ENCODE measurements at places on chromosomes 13 and 19.

DNA sequence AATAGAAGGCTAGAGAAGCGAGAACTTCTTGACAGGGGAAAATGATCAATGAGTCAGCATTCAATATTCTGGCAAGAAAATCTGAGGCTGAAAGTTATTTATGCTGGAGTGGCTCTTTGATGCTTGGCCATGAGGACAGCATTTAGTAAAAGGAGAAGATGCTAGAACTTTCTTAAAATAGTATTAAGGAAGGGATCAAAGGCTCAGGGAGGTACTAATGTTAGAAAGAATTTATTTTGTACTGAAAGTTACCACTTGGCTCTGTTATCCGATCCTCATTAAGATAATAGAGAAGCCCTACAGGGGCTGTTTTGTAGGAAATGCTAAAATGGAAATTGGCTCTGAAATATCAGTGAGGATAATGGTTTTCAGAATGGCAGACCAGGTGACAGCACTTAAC is 1774.6 kb upstream of the PCDH20 start:
- no peak for DNase-seq

- DNase-seq = no peak
Observed at GRCh38 chr13:60837806-60838205, 440.8 kb downstream of the TDRD3 start.

DNA sequence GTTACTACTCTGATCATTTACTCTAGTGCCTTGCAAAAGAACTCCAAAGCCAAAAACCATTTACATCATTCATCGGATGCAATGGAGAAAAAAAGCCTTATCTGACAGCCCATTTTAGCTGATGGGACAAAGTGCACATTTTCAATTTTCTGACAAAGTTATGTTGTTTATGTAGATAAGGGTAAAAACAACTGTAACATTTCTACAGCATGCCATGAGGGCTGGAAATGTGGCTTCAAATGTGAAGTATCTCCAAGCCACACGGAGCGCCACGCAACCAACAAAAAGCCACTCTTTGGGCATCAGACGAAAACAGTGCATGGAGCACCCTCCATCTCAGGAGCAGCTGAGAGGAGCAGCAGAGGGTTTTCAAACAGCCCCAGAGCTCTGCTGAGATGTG is 364.6 kb upstream of the ZNF507 start:
- DNase-seq = no peak

DNA sequence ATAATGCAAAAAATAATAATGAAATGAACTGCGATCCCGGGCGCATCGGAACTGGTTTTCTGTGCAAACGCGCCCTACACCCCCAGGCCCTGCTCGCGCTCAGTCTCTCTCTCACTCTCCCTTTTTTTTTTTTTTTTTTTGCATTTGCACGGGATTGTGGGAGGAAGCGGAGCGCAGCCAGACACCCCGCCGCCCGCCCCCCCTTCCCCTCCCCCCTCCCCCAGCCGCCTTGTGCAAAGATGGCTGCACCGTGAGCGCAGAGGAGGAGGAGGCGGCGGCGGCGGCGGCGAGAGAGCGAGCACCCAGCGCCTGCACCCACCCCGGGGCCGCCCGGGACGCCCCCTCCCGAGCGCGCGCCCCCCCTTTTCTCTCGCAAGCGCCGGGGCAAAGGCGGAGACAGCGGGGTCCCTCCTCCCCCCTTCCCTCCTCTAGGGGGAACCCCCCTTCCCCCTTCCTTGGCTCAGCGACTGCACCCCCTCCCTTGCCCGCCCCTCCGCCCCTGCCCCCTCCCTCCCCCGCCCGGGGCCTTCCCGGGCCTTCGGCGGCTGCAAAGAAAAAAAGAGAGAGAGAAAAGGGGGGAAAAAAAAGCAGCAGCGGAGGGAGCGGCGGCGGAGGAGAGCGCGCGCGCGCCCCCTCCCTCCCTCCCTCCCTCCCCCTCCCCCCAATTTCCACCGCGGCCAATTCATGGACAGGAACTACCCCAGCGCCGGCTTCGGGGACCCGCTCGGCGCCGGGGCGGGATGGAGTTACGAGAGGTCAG is at the start of gene PRR12:
Gene PRR12, plus strand, starts transcription at position 212 of the 760 bp plus-strand sequence. Its CDS starts 473 bp downstream, at position 685.
- DNase-seq = peak; percentile 62

GRCh38 chr13:44044547-44045179 is 165.0 kb downstream of the LACC1 start:
- DNase-seq = no peak
